K562 (cell line): ENCODE measurements at places on chromosomes 5 and 9.

- DNase-seq, result no peak
These were observed 1.7 kb upstream of the PSAT1 start for GRCh38 chr9:78295177-78295575.

DNA sequence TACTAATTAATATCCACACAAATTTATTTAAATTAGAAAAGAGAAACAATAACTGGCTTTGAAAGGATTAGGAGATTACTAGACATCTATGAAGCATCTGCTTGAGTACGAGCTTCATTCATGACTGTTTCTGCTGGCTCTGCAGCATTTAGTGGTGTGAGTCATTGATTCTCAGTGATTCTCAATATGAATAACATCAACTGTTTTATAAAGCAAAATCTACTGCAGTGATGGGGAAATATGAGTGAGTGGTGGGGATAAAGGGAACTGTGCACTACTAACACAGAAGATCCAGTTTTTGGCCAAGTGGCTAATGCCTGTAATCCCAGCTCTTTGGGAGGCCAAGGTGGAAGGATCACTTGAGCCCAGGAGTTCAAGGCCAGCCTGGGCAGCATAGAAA lies 8.4 kb downstream of the FNBP1 start:
- DNase-seq, result no peak

DNA sequence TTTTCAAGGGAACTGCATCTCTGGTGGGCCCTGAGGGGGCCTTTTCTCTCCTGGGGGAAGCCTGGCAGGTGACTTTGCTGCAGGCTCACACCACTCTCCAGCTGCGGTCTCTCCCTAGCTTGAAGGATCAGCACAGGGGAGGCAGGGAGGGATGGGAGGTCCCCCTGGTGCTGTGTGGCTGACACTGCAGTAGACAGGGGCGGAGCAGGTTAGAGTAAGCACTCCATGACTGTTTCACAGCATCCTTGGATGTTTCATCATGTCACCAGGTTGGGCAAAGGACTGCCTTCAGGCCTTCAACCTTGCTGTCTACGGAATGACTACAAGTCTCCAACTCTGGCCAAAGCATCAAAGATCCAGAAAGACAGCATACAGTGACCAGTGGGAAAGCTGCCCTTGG lies 470.7 kb downstream of the CDK5RAP2 start:
- DNase-seq, result no peak

- no peak for DNase-seq
These were observed 547.2 kb downstream of the IRX1 start for GRCh38 chr5:4142842-4143241.

DNA sequence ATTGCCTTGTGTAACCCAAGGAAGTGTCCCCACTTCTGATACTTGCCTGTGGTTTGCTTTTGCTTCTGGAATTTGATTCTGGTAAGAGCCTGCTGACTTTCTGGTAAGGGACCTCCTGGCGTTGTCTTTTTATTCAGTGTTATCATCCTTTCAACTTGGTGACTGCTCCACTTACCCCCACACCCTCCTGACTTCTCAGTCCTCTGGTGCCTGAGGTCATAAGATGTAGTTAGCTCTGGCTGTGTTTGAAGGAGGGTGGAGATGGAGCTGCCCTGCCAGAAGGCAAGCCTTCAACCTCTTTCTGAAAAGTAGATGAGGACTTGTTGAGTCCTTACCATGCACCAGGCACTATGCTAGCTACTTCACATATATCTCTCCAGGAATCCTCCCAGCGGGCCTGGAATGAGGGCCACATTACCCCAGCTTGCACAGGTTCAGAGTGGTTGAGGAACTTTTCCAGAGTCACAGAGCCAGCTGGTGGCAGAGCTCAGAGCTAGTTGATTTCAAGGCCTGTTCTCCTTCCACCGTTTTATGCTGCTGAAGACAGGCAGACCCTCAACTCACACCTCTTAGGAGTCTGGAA lies 45.2 kb upstream of the PITX1 start:
- no peak for DNase-seq

DNA sequence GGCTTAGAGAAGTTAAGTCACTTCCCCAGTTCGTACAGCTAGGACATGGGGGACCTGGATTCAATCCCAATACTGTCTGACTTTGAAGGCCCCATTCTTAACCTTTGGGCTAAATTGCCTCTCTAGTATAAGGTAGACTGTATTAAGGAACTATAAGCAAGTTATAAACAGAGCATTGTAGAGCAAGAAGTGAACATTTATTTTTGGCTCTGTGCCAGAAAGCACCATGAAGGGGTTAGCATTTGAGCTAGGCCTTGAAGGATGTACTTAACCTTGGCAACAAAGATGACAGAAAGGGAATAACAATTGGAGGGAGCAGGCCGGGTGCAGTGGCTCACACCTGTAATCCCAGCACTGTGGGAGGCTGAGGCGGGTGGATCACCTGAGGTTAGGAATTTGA lies 32.8 kb downstream of the GALNT10 start:
- DNase-seq, result no peak

DNA sequence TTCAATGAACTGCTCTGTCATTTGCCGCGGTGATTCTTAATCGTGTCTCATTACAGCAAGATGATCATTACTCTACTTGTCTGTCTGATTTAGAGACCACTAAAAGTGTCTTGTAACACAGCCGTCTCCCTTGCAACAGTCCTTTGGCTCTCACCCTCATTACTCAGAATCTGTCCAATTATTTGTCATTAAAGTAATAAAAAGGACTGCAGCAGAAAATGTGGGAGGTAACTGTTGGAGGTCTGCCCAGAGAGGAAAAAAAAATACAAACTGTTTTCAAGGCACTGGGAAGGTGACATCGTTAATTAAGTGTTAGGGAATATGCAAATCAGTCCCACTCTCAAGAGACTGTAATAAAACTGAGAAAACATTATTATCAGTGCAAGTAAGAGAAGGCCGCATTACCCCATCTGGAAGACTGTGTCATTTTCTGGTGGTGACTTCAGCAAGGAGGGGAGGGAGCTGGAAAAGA lies 281.0 kb downstream of the RASEF start:
- DNase-seq, result no peak

- no peak for DNase-seq
These were observed 2.1 kb upstream of the HSDL2 start for GRCh38 chr9:112377684-112378327.

GRCh38 chr9:78622126-78622525 lies 325.2 kb downstream of the PSAT1 start:
- no peak for DNase-seq

DNA sequence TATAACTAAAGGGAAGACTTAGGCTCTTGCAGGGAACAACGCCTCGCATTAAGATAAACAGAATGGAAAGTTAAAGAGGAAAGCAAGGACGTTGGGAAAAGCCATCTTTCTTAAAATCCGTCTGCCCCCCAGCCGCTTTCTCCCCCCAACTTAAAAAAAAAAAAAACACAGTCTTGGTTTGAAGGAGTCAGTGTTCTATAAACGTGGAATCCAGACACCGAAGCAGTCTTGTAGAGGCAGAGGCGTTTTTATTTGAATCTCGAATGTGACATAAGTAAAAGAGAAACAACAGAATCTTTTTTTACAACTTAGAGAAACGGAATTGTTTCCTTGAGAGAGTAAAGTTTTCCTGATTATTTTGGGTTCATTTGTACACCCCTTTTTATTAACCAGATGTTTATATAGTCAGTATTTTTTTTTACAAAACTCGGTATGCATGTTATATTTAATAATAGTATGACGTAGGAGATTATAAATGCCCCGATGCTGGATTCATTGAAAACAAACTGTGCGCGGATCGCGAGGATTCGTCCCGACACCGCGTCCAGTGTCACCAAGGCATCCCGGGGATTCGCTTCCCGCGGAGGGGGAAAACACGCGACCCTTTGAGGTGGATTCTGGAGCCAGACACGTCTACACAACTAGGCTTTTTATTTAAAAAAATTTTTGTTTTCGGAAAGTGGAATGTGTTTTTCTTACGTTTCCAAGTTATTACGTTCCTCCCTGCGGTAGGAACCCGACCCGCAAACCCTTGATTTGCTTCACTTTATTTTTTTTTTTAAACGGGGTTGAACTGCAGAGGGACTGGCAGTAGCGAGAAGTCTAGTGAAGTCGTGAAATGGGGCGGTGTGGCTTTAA lies 6.7 kb downstream of the PTCH1 start:
- DNase-seq, result peak; percentile 54

DNA sequence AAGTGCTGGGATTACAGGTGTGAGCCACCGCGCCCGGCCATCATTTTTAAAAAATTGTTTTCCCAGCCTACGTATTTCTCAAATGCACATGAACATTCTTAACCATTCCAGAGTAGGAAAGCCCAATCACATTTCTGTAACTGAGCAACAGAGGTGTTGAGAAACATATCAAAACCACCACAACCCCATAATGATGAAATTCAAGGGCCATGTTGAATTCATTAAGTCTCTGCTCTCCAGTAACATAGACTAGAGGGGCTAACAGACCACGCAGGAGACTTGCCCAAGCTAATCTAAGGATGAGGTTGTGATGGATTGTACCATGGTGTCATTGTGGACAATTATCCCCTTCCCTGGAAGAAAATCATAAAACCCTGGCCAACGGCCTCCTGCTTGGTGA lies 52.9 kb downstream of the MYO10 start:
- no peak for DNase-seq

DNA sequence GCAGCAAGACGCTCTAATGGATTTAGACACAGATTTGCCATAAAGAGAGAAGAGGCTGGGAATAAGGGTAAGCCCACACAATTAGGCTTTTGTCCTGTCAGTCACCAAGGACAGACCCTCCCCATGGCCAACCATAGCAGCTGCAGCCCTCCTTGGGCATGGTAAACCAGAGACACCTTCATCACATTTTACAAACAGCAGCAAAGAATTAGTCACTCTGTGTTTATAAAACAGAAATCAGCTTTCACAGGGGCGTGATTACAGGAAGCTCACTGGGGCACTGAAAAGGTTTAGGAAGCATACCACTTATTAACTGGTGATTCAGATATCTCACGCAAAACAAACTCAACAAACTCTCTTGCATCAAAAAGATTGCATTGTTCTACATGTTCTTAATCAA lies 37.3 kb upstream of the ZNF622 start:
- DNase-seq, result no peak

DNA sequence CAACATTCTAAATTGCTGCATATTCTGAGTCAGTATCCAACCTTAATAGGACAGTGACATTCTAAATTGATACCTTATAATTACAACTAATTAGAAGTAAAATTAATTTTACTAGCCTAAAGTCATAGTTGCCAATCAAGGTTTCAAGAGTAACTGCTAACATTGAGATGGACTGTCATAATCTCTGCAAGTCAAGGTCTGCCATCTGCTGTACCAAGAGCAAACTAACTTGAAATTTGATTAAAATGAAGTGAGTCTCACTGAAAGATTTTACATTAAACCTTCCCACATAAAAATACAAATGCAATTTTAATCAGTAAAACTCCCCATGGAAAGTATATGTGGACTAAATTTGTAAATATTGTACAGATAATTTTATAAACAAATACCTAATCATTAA lies 235.3 kb downstream of the PRDM9 start:
- no peak for DNase-seq

GRCh38 chr5:95081500-95081960 lies 203.4 kb downstream of the MCTP1 start:
- no peak for DNase-seq

DNA sequence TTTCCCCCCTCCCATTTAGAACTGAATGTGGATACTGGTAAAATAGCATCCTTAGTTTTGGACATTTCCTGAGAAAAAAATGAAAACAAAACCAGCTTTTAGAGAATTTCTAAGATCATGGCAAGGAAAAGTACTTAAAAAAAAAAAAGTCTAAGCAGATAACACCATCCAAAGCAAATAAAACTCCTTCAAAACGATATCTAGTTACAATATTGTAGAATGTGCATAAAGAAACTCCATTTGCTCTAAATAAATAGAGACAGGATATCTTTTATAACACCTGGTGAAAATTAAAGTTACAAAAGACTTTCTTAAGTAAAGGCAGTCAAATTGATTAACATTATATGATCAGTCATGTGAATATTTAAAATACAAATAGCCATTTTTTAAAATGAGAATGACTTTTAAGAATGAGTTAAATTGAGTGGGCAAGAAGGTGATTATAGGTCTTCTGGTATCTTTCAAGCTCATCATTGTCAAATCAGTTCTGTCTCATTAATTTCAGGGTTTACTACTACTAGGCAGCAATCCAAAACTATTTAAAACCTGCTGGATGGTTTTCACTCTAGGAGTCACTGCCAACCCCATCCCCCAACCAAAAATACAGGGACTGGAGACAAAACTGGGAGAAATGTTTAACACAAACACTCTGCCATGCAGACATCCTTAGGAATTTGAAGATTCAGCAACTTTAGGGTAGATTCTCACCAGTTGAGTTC lies 382.6 kb downstream of the ADGRV1 start:
- no peak for DNase-seq

- DNase-seq, result no peak
These were observed 93.0 kb downstream of the MAMDC2 start for GRCh38 chr9:70136632-70137031.

DNA sequence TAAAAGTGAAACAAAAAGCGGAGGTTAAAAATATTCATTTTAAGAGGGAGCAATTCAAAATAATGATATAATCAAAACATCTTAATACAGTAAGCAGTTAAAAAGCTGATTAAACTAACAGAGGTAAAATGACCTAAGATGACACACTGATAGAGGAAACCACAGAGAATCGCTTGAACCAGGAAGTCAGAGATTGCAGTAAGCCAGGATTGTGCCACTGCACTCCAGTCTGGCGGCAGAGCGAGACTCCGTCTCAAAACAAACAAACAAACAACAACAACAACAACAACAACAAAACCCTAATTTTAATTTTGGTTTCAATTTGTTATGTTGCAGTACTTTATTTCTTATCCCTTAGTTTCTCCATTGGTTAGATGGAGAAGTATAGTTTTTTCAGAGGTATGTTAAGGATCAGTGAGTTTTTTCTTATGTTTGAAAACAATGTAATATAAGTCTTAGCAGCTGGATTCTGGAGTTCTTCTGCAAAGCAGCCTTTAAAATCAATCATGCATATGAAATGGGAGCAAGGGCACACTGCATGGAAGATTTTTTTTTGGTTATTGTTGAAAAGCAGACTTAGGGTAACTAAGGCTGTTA lies 58.5 kb downstream of the MLANA start:
- no peak for DNase-seq

- peak; percentile 69 for DNase-seq
These were observed 133.2 kb downstream of the MTX3 start for GRCh38 chr5:79857714-79858409.

DNA sequence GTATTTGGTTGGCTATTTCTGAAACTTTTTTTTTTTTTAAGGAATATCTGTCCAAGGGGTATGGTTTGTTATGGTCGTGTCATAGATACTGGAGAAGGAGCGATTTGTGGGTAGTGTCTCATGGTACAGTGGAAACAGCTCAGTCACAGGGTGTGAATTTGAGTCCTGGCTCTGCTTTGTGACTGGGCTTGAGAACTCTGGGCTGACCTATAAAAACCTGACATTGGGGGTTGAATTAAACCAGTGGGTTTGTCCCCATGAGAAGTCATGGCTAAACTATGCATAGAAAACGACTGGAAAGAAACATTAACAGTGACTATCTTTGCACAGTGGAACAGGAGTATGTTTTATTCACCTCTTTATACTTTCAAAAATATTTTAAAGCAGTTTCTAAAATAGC lies 54.7 kb downstream of the MACROH2A1 start:
- no peak for DNase-seq
